ENCODE measurements at places on chromosomes 6 and 20.

DNA sequence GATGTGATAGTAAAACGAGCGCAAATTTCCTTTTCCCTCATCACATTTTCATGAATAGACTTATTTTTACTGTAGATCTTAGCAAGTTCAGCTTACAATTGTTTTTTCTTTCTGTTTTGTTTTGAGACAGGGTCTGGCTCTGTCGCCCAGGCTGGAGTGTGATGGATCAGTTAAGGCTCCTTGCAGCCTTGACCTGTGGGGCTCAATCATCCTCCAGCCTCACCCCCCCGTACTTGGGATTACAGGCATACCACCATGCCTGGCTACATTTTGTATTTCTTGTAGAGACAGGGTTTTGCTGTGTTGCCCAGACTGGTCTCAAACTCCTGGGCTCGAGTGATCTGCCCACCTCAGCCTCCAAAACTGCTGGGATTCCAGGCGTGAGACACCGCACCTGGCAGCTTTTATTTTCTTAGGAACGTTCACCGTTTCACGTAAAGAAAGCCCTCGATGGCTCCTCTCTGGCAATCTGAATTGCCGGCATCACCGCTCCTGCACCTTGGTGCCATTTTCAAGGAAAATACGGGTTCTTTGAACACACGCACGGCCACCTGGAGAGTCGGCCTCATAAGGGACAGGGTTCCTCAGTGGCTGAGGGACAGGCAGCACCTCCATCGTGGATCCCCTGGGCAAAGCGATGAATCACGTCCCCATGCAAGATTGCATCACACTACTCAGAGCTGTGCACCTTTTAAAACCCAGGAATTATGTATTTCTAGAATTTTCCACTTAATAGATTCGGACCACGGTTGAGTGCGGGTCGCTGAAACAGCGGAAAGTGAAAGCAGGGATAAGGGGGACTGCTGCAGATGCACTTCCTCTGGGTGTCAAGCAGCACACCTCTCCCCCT is 78.7 kb downstream of the IRF4 start:
- DNase-seq: no peak

DNA sequence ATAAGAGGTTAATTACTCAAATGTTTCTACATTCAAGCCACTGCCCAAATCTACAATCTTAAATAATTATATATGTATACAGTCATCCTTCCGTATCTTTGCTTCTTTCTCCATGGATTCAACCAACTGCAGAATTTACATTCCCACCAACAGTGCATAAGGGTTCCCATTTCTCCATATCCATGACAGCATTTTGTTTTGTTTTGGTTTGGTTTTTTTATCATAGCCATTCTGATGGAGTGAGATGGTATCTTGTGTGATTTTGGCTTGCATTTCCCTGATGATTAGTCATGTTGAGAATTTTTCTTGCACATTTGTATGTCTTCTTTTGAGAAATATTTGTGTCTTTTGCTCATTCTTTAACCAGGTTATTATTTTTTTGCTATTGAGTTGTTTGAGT is 198.5 kb downstream of the C6orf118 start:
- DNase-seq: no peak

DNA sequence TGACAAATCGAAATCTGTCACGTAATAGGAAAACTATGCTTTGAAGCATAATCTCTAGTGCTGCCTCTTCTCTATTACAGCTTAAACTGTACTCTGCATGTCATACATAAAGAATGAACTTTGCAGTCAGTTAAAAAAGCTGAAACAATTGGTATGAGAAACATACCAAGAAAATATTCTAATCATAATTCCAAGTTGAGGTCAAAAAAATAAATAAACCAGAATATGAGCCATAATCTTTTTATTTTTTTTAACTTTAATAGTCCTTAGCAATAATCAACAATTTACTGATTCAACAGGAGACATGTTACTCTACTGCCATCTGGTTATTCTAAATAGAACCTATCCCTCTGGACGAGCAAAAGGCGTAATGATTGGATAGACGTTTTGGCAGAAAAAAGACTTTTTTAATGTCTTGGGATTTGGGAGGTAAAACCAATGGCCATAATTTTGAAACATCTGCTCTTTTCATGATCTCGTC is 224.4 kb upstream of the FLRT3 start:
- DNase-seq: no peak

GRCh38 chr6:47080083-47080596 is 38.0 kb upstream of the ADGRF1 start:
- DNase-seq: no peak

DNA sequence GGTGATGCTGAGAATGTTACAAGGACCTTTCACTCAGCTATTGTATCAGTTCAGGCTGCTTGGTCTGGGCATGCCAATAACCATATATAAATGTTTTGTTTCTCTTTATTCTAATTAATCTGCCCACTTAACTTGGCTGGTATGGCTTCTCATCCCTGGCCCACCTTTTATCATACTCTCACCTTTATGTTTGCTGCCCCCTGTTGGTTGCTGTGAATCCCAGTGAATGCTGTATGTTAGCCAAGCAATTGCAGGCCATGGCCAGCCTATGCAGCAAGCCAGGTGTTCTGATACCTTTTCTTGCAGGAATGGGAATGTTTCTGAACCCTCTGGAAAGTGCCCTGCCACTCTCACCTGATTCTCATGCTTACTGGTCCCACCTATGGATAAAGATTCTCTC is 54.6 kb downstream of the PCSK2 start:
- DNase-seq: no peak

DNA sequence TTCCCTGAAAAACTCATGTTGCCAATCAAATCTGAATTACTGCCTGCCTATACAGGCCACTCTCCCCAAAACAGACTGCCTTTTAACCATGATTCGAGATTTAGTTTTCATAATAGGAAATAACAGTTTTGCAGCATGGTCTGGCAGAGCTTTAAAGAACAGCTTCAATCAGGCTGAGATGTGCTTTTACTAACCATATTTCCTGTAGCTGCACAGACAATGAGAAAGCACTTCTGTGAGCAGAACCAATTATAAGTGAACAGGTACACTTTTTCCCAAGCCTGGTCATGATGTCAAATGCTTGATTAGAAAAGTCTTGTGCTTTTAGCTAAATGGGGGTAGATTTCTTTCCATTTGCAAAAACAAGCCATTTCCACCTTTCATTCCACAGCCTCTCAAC is 108.2 kb downstream of the THEMIS start:
- DNase-seq: peak; percentile 24

- DNase-seq: no peak
Observed at GRCh38 chr20:50163570-50164317, 10.2 kb upstream of the PEDS1 start.

GRCh38 chr6:5673019-5673790 is 333.5 kb downstream of the NRN1 start:
- DNase-seq: no peak

DNA sequence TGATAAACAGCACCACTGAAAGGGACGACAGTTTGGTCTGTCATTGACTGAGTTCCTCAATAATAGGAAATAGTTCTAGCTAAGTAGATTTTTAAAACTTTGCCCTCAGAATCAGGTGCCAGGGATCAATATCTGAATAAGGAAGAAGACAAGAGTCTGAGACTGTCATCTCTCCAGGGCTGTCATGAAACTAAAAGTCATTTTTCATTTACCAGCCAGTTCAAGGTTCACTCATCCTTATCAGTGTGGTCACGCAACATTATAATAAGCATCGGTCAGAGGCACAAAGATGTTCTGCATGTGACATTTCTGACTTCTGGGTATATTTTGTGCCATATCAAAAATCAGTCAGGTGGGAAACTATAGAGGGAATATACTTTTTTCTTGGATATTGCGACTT is 52.5 kb upstream of the E2F3 start:
- DNase-seq: no peak

DNA sequence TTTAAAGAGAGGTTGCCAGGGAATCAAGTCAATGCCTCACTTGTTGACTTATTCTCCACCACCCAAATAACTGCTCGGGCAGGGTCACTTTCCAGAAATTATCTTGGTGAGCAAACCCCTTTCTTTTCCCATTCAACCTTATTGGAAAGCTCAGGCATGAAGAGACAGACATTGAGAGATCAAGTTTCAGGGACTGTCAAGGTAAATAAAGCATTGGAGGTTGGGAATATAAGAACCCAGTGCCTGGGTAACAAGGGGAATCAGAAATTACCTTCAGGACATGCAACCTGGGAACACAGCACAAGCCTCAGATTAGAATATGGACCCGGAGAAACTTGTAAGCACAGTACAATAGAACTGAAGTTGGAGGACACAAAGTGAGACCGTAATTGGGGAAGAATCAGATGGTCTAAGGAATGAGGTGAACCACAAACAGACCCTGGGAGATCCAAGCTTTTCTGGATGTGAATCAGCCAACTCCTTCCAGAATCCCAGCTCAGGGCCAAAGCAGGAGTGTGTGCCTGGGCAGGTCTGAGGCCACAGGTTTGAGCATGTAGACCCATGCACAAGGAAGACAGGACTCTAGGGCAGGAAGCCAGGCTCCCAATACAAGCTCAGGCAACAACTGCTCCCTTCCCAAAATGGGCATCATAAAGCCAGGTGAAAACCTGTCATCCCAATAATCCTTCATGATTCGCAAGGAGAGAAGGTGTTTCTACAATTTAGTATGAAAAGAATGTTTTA is 512.8 kb downstream of the MAFB start:
- no peak for DNase-seq

DNA sequence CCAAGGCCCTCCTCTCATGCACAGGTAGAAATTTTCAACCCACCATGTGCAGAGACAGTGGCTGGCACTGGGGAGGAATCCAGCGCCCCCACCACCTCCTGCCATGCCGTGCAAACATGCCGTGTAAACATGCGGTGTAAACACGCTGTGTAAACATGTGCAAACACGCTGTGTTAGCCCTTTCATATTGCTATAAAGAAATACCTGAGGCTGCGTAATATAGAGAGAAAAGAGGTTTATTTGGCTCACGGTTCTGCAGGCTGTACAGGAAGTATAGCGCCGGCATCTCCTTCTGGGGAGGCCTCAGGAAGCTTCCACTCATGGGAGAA is 218.3 kb downstream of the TAF4 start:
- DNase-seq: no peak

DNA sequence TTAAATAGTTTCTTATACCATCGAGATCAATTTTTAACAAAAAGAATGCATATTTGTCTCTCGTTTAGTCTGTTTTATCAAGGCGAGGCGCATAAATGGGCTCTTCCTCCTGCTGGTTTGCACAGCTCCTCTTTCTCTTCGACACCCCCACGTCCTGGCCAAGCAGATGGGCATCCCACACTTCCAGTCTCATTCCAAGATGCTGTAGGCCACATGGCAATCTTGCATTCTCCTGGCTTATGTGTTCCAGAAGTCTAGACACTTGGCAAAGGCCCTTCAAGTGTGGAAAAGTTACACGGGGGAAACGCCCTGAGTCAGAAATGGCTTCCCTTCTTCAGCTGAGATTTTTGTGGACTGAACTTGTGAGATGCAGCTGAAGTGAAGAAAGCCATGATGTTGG is 447.1 kb downstream of the QKI start:
- DNase-seq: no peak

DNA sequence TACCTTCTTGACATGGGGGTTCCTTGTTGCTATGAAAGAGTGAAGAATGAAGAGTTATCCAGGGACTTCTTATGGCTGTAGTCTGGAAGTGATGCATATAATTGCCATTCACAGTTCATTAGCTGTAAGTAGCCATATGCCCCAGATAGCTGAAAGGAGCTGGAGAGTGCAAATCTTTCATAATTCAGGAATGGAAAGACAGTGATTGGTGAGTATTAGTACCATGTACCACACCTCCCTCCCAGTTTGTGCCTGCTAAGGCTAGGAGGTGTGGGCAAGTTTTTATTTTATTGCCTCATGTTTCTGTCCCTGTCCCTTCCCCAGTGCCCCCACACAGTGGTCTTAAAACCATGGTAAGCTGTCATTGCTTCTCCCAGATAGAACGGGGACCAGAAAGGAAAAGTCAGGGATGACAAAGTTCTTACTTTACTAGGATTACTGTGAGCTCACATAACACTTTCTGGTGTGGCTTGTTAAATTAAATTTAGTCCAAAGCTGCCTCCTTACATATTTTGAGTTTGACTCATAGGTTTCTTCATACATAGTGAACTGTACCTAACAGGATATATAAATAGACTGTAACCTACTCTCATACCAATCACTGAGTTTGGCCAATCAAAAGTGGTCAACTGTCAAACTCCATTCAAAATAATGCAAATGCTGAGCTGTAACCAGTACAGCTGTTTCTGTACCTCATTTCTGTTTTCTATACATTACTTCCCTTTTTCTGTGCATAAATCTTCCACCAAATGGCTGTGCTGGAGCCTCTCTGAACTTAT is 119.4 kb downstream of the RFPL4B start:
- DNase-seq: no peak

DNA sequence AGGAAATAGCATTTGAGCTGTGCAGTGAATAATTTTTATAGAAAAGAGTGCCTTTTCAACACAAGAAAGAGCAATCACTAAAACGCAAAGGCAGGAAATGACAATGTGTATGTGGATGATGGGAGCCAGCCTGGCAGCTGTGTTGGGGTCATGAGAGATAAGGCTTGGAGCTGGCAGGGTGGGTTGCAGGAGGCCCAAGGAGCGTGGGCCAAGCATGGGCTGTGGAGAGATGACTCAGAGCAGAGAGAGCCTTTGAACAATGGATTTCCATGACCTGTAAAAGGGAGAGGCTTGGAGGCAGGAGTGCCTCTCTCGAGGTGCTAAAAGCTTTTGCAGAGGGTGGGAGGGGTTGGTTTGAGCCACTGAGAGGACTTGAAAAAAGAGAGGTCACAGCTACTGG is 6.6 kb upstream of the TBC1D7 start:
- no peak for DNase-seq

DNA sequence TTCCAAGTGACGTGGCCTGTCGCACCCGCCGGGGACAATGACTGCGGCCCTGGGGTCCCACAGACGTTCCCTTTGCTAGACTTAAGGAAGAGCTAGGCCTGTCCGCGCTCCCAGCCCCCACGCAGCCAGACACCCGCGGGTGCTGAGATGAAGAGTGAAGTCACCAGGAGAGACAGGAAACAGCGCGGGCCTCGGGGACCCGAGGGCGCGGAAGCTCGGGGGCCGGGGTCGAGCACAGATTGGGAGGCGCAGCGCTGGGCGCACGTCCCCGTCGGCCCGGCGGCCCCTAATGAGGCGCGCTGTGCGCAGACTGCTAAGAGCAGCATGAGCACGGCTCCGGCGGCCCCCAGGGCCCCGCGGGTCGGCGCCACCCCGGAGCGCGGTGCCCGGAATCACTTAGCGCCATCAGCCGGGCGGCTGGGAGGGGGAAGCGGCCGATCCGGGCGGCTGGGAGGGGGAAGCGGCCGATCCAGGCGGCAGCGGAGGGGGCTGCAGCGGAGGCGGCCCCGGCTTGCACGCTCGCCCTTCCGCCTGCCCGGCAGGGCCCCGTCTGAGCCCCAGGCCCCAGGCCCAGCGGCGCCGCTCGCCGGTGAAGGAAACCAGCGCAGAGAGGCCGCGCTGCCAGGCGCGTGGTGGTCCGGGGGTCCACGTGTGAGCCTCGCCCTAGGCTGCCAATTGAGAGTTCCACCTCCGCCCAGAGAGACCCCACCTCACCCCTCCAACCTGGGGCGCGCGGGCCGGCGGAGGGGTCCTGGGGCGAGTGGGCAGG is 8.3 kb upstream of the AVP start:
- DNase-seq: no peak
